ENCODE measurements at places on chromosomes 5 and 9. TPM values are rescaled to one million over a fixed set of nuclear protein-coding genes. Genes with fewer than 3 reads are reported as not detected.
A peak's percentile ranks its signal among the peaks of the same experiment; 100 is the strongest.

ANKHD1 gene
- total RNA-seq: 212 TPM

ZFP2 gene
- total RNA-seq: 0.49 TPM

GAS1 gene
- 0.69 TPM for total RNA-seq

SPATA9 gene
- not detected for total RNA-seq

GLRA1 gene
- total RNA-seq: not detected

HSPB3 gene
- not detected for total RNA-seq

SLC34A3 gene
- total RNA-seq: not detected

PCDHA9 gene
- total RNA-seq: not detected

NTNG2 gene
- 2.2 TPM for total RNA-seq

OTP gene
- not detected for total RNA-seq

CORO2A gene
- total RNA-seq: 8.5 TPM

DNA sequence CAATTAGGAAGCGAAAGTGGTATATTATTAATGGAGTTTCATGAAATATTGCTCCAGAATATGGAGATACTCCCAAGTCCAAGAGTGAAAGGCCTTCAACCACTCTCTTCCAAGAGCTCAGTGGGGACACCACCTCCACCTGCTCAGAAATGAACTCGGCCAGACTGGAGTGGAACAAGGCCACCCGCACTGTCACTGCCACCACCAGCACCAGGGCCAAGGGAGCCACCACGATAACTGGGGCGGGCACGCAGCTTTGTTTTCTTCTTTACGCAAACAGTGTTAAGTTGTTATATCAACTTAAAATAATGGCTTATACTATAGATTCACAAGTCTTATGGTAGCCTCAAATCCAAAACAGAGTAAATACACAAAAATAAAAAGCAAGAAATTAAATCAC lies 204.1 kb downstream of the TRPM3 start:
- DNase-seq: no peak

DNA sequence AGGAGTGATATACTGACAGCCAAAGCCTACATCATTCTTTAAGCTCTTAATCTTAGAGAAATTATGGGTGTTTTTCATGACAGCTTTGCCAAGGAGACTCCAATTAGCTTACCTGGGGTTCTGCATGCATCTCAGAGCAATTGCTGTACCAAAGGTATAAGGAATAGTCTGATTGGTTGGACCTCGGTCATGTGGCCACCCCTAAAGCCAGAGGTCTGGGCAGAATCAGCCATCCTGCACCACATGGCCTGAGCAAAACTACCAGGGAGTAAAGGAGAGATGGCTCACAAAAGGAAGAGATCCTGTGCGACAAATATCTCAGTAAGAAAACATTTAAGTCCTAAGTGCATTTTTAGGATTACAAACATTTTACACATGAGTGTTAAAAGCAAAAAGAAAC lies 25.6 kb downstream of the SH3RF2 start:
- DNase-seq: no peak

DNA sequence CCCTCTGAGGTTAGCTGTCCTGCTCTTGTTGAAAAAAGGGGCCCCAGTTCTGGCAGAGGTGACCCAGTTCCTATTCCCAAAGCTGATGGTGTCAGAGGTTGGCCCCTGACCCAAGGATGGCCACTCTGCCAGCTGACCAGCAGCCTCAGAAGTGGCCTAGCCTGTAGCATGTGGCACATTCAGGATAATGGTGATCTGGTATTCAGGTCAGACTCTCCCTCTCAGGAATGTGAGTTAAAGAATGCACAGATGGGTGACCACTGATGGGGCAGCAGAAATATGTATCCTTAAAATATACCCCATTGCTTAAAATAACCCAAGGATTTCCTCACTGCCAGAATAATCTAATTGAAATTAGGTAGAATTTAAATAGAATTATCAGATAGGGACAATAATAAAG lies 369.2 kb downstream of the SEMA5A start:
- no peak for DNase-seq

DNA sequence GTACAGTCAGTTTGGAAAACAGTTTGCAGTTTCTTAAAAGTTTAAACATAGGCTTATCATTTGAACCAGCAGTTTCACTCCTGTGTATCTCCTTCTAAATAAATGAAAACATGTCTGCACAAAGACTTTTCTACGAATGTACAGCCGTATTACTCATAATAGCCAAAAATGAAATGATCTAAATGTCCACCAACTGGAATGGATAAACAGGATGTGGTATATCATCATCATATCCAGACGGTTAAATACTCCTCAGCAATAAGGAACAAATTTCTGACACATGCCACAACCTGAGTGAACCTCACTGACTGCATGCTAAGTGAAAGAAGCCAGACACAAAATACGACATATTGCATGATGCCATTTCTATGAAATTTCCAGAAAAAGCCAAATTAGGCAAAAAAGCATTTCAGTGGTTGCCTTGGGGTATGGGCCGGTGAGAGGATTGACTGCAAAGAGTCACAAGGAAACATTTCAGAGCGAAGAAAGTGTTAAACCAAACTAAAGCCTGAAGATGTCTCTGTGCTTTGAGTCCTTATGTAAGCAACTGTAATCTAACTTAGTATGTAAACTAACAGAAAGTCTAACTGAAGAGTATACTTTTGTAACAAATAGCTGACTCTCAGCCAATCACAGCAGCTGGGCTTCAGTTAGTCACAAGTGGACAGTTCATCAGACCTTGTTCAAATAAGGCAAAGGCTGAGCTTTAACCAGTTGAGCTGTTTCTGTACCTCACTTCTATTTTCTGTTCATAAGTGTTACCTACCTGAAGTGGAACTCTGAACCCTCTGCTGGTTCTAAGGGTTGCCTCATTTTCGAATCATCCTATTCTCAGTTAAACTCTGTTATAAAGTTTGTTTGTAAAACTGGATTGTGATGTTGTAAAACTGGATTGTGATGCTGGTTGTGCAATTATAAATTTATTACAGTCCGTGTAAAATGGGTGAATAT lies 65.2 kb downstream of the TRIO start:
- DNase-seq: peak; percentile 12

- DNase-seq: no peak
Measured at GRCh38 chr5:119353213-119353612, 2.6 kb upstream of the TNFAIP8 start.

GRCh38 chr9:98120476-98120875 lies 1.5 kb upstream of the TRIM14 start:
- no peak for DNase-seq

GRCh38 chr9:65449423-65449822 lies 164.4 kb upstream of the FOXD4L5 start:
- DNase-seq: no peak

- no peak for DNase-seq
Measured at GRCh38 chr9:132356324-132356924, 1.6 kb upstream of the SETX start.

DNA sequence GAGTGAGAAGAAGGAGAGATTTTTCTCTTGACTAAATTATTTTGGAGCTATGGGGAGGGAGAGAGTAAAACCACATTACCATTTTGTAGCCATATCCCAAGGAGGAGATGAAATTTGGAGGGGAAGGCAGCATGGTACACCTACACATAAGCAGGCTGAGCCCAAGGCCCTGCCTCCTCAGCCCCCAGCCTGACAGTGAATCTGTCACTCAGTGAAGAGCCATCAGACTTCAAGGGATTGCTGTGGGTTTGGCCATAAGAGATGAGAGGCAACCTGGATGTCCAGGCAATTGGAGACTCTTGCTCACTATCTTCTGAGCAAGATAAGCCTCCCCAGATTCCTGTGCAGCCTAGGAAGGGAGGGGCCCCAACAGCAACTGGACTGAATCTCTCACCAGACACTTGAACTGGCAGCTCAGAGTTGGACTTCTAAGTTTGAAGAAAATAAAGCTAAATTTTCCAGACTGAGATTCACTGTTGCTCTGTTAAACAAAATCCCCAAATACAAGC lies 216.6 kb downstream of the SEMA6A start:
- no peak for DNase-seq

DNA sequence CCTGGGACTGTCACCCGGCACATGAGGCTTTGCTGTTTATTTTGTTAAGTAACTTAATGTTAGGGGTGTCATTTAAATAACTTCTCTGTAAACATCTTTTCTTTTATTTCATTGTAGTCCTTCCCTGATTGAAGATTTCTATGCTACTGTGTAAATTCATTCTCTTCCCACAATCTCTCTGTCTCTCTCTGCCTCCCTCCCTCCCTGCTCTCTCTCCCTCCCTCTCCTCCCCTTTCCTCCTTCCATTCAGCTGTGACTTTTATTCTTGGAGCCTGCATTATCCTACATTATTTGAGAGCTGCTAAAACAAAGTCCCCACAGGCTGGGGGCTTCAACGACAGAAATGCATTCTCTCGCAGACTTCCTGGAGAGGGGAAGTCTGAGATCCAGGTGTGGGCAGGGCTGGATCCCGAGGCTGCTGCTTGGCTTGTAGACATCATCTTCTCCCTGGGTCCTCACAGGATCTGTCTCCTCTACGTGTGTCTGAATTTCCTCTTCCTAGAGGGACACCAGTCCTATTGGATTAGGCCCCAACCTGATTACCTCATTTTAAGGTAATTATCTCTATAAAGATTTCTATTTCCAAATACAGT lies 18.4 kb downstream of the UBE2QL1 start:
- no peak for DNase-seq

DNA sequence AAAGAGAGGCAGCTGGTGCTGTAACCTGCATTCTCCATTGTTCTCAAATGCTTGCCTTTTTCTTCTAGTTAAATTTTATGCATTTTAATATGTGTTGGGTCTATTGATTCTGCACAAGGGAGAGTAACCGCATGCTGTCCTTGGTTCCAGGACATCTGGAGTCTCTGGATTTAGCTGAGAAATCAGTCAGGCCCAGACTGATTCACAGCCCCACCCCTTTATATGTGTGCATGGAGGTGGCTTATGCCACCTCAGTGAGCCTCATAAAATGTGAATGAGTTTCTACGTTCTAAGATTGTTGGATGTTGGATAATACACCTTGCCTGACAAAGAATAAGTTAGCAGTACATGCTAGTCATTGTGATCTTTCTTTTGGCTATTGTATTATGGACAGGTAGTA lies 110.1 kb upstream of the PANK3 start:
- DNase-seq: no peak

- DNase-seq: no peak
Measured at GRCh38 chr9:68472119-68472518, 68.6 kb downstream of the TMEM252 start.

DNA sequence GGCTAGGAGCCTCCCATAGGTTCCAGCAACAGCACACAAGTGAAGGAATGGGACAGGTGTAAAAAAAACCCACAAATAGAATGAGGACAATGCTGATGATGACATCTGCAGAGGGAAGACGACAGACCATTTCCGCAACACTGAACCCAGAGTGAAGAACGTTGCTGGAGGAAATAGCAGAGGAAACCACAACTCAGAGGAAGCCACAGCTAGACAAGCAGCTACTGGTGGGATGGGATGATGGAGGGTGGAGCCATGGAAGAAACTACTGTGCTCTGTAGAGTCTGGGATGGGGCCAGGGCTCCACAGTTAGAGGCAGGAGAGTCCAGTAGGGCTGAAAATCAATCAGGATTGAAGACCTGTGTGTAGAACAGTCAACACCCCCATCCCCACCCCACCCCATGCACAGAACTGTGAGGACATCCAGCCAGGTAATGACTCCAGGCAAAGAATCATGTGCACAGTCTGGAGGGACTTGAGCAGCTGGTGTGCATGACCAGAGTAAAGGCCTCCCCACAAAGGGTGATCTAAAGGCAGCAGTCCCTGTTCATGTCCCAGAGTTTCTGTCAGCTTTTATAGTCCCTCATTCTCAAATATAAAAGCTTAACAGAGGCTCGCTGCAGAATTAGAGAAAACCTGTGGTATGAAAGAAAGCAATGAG lies 65.2 kb upstream of the SPIN1 start:
- DNase-seq: peak; percentile 78

DNA sequence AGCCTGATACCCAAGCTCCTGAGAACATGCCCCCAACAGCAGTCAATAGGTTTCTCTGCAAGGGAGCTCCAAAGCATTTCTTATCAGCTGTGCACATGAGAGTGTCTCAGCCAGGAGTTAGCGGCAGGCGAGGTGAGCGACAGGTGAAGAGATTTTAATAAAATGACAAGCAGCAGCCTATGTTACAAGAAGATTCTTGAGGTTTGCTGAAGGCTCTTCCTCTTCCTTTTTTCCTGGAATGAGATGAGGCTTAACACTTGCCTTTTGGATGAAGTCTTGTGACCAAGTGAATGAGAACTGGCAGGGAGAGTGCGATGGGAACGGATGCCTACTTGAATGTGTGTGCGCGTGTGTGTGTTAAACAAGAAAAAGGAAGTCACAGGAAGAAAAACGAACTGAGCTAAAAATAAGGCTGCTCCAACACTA lies 76.1 kb downstream of the SHB start:
- DNase-seq: no peak

DNA sequence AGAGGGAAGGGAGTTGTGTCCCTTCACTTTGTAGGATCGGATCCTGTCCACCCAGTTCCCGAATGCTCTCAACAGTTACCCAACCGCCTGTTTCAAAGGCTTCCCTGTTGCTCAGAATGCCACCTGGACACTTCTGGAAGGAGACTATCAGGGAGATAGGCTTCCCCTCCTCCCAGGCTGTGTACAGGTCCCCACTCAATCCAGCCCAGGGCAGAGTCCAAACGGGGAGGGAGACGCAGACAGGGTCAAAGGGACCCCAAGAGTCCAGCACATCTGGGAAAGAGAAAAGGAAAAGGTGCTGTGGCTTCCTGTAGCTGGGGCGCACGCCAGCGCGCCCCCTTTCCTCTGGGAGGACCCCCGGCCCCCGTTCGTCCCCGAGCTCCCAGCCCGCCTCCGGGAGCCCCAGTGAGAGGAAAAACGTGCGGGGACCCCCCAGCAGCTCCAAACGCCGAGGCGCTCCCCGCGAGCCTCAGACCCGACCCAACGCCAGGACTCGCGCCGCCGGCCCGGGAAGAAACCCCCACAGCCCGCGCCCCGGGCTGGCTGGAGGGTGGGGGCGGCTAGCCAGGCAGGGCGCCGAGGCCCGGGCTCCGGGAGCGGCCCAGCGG lies 640 bp downstream of the SURF4 start:
- DNase-seq: no peak

DNA sequence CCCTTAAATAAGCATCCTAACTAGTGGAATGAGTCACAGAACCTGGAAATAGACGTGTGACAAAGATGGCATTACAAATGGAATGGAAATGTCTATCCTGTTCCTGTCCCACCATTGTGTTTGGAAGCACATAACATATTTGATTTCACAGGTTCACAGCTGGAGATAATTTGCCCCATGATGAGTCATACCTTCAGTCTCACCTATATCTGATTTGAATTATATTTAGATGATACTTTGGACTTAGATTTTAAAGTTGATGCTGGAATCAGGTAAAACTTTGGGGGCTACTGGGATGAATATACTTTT lies 92.5 kb downstream of the CEMIP2 start:
- DNase-seq: no peak
